ENCODE measurements at places on chromosomes 16 and 17. TPM values are rescaled to one million over a fixed set of nuclear protein-coding genes. Genes with fewer than 3 reads are reported as not detected.

Gene MRPL27
- polyA plus RNA-seq: 75.3 TPM

Gene ABI3
- 43.2 TPM for polyA plus RNA-seq

Gene SNX11
- polyA plus RNA-seq: 49.3 TPM

Gene PSME3
- polyA plus RNA-seq: 137 TPM

Gene KRTAP3-2
- not detected for polyA plus RNA-seq

Gene TP53TG3F
- polyA plus RNA-seq: not detected

Gene GNGT2
- polyA plus RNA-seq: 12.2 TPM

Gene TBC1D26
- polyA plus RNA-seq: not detected

Gene SMARCD2
- polyA plus RNA-seq: 77.9 TPM

- no peak for DNase-seq
Observed at GRCh38 chr17:65265276-65265675, 128.1 kb downstream of the RGS9 start.

DNA sequence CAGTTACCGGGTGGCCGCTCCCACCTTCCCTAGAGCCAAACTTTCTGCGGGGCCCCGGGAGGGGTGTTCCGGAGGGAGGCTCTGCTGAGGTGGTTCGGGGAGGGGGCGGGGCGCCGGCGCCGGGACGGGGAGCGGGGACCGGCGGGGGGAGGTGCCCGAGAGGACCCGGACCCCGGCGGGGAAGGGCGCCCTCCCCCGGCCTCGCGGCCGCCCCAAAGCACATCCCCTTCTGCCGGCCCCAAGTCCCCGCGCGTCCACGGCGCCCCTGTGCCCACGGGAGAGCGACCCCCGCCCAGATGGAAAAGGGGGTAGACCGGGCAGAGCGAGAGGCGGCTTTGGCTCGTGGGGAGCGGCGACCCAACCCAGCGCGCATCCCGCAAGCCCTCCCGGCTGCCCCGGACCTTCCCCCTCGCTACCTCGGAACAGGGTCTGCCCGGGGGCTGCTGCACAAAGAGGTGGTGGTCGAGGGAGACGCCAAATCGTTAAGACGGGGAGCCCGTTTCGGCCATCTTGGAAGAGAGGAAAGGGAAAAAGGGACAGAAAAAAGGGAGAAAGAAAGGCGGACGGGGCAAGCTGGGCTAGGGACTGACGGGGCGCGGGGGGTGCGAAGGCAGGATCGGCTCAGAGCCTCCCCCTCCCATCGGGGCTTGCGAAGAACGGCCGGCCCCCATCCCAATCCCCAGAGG lies 530 bp downstream of the PCGF2 start:
- DNase-seq: no peak

- DNase-seq: no peak
Observed at GRCh38 chr16:11076259-11077018, 132.1 kb downstream of the CLEC16A start.

DNA sequence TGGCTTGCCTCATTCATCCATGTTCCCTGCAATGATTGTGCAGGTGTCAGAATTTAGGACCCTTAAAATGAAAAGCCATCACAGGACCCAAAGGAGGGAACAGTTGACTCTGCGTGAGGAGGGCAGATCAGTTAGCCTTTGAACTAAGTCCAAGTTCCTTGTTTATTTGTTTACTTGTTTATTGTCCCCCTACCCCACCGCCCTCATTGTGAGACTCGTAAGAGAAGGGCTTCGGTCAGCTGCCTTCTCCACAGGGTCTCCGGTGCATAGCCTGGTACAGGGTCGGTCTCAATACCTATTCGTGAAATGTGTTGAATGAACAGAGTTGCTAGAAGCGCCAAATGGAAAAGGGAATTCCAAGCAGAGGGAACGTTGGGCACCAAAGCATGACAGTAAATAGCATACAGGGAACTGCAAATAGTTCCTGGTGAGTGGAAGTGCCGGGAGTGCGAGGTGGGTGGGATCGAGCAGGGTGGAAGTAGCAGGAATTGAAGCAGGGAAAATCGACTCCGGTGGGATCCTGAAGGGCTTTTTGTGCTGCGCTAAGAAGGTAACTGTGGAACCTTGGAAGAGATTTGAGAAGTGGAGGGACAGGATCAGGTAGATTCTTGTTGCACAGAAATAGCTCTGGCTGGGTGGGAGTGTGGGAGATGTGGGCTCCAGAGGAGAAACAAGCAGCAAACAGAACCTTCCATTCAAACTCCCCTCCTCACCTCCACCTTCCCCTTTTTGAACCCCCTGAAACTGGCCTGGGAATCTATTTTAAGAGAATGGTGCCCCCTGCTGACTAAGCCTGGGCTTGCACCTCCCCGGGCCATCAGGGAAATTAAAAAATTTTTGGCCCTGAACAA lies 12.7 kb downstream of the SLC35B1 start:
- peak; percentile 42 for DNase-seq

DNA sequence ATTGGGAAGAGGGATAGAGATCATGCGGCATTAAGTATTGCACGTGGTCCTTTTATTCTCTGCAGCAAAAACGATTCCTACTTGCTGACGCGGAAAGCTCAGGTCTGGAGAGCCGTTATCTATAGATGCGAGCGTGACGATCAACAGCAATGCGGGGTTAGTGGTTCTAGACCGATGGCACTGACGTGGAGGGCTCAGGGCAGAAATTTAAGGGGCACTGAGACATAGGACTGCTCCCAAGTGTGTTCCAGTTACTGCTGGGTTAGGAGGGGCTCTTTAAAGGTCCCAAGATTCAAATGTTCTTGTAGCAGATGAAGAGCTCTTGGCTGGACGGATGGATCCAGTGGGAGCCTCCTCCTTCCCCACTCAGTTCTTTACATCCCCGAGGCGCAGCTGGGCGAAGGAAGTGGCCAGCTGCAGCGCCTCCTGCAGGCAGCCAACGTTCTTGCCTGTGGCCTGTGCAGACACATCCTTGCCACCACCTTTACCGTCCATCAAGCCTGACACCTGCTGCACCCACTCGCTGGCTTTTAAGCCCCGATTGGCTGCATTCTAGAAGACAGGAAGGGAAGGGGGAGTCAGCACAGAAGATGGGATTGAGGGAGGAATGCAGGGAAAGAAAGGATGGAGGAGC lies 732 bp upstream of the EXOSC6 start:
- no peak for DNase-seq

DNA sequence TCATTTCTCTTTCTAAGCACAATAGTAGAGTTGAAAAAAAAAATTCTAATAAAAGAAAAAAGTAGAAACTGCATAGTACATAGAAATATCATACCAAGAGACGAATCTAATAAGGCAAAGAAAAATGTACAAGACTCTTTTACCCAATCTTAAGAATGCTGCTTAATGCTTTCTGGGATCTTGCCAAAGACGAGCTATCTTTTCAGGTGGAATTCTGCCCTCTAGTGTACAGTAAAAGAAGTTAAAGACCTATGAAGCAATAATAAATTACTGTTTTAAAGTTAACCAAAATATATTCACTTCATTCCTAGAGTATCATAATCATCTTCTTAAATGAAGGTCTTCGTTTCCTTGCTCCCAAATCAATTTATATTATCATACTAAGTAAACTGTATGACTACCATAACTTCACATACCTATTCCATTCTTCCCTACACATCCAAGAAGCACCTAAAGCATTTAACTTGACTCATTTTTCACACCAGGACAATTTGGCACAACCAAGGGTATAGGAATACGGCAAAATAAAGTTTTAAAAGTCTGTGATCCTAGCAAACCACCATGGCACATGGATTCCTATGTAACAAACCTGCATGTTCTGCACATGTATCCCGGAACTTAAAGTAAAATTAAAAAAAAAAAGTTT lies 47.7 kb downstream of the CFDP1 start:
- DNase-seq: peak; percentile 52

DNA sequence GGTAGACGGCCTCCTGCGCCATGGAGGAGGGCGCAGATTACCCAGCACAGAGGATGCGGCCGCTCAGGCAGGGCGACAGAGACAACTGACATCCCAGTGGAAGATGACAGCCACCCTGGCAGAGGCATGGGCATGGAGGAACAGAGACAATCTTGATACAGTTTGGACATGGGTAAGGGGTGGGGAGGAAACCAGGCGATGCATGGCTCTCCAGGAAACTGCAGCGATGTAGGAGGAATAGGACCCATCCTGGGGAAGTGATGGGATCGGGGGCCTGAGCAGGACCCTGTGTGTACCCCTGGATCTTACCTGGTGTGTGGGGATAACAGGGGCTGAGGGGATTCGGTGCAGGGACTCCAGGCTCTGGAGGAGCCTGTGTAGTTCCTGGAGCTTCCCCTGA lies 4.6 kb downstream of the OSBPL7 start:
- no peak for DNase-seq

DNA sequence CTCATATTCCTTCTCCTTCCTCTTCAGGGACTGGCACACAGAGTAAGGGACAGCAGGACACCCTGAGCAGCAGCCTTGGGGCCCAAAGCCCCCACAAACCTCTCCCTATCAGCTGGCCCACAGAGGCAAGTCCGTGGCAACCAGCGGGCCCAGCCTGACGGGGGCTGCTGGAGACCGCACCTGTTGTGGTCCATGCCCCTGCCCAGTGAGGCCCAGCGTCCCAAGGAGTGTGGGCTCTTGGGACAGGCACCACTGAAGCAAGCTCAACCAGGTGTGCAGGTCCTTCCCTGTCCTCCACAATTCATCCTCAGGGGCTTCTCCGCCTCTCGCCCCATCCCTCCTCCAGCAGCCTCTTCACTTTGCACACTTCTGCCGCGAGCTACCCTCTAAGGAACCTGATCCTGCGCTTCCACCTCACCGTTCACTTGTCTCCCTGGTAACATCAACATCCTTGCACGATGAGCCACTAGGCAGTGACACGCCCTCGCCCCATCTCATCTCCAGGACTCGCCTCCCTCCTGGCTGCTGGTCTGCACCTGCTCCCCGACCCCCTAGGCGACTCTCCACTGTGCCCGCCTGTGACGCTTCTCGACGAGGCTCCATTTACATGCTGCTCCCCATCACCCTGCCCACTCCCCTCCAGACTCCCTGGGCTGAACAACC lies 12.7 kb downstream of the MNT start:
- DNase-seq: no peak

DNA sequence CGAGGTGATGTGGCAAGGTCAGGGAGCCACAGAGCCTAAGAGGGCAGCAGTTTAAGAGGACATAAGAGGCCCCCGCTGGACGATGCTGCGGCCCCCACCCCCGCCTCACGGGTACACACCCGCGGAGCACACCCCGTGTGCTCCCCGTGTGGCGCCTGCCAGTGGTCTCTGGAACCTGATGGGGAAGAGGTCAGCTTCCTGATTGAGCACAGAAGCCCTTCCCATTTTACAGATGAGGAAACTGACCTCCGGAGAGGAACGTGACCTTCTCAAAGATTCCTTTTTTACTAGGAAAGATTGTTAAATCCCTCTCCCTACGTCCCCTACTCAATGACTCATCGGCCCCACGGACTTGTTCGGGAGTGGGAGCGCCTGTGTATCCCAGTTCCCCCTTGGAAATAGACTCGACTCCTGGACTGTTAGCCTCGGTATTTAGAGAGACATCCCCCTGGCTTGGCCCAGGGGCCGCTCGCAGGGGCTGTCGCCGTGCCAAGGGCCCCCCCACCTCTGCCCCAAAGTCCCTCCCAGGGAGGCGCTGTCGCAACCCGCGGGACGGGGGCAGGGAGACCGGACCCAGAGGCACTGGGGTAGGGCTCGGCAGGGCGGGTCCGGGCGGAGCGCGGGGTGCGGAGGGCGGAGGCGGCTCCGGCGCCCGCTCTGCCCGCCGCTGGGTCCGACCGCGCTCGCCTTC lies at the start of gene ABCC3:
TSS of gene ABCC3 (plus strand) at position 658 of the 691 bp plus-strand sequence. CDS start 56 bp downstream, outside the sequence.
- peak; percentile 71 for DNase-seq

- DNase-seq: no peak
Observed at GRCh38 chr16:78844682-78845081, 745.2 kb downstream of the WWOX start.

DNA sequence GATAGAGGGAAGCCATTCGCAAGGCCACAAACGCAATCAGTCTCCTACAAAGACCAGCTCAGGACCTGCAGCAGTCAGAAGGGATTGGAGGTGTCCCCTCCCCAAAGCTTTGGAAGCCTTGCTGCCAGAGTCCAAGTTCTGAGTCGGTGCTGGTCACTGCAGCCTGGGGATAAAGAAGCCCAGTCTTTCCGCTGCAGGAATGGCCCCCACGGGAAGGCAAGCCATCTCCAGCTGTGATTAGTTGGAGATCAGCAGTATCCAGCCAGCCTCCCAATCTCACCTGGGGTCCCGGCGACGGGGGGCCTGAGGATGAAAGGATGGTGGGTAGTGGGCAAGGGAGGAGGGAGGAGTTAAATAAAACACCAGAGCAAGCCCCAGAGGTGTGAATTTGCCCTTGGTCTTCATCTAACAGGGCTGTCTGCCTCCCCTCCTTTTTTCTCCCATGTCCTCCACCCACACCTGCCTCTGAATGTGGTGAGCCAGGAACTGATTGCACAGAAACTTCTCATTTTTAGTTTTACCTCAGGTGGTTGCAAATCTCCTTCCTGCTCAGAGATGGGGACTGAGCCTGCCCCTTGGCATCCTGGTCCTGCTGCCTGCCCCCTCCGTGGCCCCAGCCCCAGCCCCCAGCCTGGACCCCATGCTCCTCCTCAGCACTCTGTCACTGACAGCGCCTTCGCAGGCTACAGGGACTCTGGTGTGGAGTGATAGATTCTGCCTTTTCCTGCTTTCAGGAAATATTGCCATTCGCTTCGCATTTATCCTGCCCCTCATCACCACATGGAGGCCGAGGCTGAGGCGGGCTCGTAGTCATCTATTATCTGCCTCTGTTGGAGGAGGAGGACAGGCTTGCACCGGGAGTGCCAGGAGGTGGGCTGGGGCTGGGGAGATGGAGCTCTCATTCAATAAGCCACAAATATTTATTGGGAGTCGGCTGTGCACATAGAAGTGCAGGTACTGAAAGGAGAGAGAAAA lies 262.9 kb upstream of the SDK2 start:
- DNase-seq: no peak

GRCh38 chr16:10087151-10087550 lies 95.1 kb downstream of the GRIN2A start:
- no peak for DNase-seq

DNA sequence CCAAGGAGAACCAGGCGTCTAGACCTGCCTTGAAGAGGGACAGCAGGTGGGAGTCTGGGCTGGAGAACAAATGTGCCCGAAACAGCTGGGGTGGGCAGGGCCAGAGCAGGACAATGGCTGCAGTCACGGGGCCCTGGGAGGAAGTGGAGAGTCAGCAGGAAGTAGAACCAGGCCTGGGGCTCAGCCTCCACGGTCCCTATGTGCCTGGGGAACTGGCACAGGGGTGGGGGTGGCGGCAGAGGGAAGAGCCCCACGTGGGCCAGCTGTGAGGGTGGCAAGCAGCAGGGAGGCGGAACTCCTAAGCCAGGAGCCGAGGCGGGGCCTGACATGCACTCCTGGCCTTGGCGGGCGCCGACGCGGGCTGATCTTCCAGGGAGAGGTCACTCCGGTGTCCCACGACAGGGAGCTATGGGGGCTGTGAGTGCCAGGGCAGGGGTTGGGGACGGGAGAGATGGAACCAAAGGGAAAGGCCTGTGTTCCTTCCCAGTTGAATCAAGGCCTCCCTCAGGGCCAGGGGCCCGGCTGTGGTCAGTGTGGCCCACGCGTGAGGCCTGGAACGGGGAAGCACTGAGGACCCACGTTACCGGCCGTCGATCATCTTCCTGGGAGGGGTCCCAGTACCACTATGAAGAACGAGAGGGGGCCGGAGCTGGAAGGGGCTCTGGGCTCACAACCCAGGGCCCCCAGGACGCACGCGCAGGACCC lies 42.7 kb downstream of the TIMM22 start:
- DNase-seq: peak; percentile 94
